NCI-H2081 treated with DMSO at 0.1 percent for 48 hours (cell line): ENCODE measurements at places on chromosomes 5 and 9.

- no peak for DNase-seq
These were observed 43.6 kb downstream of the NACC2 start for GRCh38 chr9:136051453-136051836.

DNA sequence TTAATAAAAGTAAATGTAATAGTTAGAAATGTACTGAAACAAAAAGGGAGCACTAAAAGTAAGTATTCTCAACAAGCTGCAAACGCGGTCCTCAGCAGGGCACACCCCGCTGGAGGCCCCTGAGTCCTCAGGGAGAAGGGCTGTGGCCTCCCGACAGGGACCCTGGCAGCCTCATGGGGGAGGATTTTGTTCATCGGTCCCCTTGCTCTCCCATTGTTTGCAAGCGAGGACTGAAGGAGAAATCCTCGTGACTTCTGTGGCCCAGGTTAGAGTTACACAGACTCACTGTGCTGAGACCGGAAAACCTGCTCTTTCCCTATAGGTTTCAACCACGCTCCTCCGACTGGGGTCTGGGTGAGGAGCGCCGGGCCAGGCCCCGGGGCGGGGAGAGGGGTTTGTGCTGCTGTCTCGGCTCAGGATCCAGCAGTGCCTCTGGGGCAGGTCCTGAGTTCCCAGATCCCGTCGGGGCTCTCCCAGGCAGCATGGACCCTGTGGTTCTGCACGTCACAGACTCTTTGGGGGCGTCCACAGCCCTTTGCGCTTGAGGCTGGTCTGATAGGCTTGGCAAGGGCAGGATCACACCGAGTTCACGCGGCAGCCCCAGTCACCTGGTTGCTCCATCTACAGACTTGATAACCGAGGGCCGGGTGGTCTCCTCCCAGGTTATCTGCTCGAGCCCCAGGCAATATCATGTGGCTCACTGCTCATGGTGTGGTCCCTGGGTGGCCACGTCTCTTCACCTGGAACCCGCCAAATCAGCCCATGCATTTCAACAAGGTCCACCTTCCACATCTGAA, 38.8 kb downstream of the MRPL36 start:
- no peak for DNase-seq

DNA sequence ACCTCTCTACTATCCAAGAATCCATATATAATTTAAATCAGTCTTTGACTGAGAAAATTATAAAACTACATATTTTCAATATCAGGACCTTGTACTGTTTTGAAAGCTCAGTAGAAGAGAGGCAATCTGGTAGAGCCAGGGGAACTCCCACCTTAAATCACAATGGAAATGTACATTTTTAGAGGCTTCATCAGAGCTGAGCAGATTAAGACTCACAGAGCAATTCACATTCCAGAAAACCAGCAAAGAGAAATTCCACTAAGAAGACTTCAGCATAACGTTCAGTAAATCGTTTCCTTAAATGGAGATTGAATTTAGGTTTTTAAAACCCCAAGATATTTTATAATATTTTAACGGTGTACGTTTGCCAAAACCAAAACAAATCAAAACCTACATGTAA, 227.8 kb upstream of the TRPM3 start:
- no peak for DNase-seq

GRCh38 chr5:3429962-3430361, 165.7 kb upstream of the IRX1 start:
- no peak for DNase-seq

- no peak for DNase-seq
These were observed 122.3 kb upstream of the CDH10 start for GRCh38 chr5:24767086-24767485.

DNA sequence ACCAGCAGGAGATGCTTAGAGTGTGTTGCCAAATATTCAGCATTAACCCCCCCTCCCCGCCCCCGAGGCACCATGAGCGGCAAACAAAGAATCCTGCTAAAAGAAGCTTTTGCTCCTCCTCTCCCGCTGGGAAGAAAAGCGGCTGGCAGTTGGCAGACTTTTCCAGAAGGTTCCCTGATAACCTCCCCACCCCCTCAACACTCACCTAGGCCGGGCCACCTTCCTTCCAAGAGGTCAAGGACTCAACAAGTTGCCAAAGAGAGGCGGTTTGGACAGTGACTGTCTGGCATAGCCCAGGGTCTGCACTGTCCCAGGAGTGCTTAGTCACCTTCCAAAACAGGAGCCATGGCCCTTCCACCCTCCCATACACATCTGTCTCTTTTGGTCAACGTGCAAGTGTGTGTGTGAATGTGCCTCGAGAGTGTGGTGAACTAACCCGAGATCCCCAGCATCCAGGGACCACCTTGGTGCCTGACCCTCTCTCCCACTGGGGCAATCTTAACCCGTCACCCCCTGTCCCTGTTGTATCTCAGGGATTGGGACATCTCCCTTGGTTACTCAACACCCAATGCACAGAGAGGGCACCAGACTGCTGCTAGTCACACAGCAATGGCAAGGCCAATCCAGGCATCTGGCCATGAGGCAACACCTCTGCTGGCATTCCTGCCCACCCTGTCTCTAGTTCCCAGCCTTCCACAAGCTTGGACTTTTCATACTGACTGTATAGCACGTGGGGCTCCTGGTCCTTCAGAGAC, 18.9 kb downstream of the CAMK2A start:
- no peak for DNase-seq

DNA sequence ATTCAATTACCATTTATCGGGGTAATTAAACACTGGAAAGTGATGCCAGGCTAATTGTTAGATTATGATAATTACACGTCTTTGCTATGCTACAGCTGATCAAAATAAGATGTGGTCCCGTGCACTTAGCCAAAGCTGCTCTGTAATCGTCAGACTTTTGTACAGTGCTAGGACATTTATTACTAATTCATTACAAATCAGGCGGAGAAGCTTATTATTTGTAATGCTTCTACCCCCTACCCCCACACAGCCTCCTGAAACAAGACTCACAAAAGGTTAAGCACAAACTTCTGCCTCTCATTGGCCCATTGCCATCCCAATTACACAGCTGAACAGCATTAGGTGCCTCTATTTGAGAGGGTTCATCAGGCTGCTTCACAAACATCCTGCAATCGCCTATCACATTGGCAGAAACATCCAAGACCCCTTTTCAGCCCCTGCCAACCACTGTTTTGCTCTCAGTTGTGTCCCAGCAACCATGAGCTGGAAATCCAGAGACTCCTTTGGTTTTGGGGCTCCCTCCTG, 232.7 kb downstream of the EFNA5 start:
- no peak for DNase-seq

DNA sequence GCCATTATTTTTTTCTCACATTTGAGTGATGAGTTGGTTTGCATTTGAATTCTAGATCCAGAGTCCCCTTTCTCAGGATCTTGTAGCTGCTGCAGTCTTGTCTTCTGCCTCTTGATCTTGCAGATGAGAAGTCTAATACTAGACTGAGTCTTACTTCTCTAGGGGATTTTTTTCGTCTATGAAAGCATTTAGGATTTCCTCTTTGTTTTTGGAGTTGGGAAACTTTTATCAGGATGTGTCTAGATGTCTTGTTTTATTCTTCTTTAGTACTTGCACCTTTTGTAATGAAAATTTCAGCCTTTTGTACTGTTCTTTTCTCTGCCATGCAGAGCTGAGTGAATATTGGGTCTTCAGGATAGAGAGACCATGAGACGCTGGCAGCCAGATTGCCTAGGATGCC, 65.4 kb downstream of the ZNF618 start:
- DNase-seq = no peak

- no peak for DNase-seq
These were observed 524 bp downstream of the CYFIP2 start for GRCh38 chr5:157266286-157267007.

- DNase-seq = no peak
These were observed 44.6 kb upstream of the SEMA4D start for GRCh38 chr9:89542401-89543021.

DNA sequence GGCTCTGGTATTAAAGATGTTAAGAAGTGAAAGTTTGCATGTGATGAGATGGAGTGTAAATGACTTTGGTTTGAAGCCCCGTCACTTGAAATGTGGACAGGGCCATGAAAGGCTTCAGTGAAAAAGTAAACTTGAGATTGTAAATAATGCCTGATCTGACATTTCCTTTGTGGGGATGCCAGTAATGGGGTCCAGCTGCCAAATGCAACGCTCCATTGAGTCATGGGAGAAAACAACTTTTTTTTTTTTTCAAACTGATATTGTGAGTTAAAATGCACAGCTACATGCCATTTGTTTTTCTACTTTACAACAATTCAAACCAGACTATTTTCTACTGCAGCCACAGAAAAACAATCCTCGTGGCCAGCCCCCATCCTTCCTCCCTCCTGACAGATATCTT, 327.0 kb upstream of the TNC start:
- no peak for DNase-seq

- no peak for DNase-seq
These were observed 41.1 kb downstream of the NDUFS4 start for GRCh38 chr5:53601570-53601969.

DNA sequence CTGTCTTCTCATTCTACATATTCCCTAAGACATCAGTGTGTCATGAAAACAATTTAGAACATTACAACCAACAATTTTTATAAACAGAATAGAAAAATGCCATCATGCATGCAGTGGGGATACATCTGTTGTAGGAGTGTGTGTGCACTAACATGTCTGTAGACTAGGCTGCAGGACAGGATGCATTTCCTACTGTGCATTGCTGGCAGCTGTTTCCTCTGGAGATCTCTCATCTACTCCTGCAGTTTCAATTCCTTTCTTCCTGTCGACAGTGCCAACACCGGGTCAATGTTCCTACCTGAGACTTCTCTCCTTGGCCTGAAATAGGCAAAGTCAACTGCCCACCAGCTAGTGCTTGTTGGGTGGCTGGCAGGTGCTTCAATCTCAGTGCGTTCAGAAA, 69.8 kb downstream of the ANKH start:
- DNase-seq = no peak

GRCh38 chr9:136949239-136949816, 2.7 kb upstream of the LCN12 start:
- no peak for DNase-seq

- no peak for DNase-seq
These were observed 10.4 kb downstream of the SPARC start for GRCh38 chr5:151676314-151676712.

DNA sequence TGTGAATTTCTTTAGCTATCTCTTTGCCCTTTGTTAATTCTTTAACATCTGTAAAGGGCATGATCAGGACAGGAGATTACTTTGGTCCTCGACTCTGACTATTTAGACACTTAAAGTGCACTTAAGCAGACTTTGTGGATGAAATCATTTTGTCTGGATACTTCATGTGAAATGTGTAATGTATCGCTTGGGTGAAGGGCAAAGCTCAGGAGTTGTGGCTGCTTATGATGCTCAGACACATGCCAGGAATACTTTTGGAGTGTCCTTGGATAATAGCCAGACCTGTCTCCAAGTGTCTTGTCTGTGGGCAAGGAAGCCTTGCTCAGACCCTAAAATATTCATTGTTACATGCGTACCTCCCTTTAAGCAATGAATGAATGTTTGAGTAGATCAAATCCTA, 87.8 kb downstream of the RAI14 start:
- DNase-seq = no peak
